ENCODE measurements at places on chromosomes 3 and 15.

GRCh38 chr3:13548696-13549622 is at the start of gene FBLN2:
FBLN2 (plus strand) TSS chr3:13549125; CDS start chr3:13570356, 21,231 bp downstream.
- peak; percentile 33 for DNase-seq
- H3K36me3 ChIP-seq: no peaks in the 10 kb centered on the region

GRCh38 chr15:43225201-43225949 is 4.6 kb upstream of the EPB42 start:
- no peak for DNase-seq
- H3K27me3 ChIP-seq: no peaks in the 10 kb centered on the region
- H3K36me3 ChIP-seq: no peaks in the 10 kb centered on the region
- no peak overlapping the region for H3K4me3 ChIP-seq
- no peaks in the 10 kb centered on the region for H3K4me1 ChIP-seq
- H3K27ac ChIP-seq: no peak overlapping the region

DNA sequence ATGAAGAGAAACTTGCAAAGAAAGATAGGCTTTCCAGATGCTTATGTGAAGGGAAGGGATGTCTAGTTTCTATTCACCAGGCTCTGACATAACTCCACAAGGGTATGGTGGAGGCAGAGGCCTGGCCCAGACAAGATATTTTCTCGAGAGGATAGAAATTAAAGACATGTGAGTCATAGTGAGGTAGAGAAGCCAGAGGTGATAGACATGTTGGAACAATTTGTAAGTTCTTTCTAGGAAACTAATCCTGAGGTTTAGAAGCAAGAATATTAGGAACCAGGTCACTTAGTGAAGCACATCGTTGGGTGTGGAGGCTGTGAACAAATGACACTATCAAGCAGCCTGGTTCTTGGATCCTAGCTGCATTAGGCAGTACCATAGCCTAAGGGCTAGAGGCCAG is 176.9 kb downstream of the BBX start:
- H3K4me3 ChIP-seq: no peak overlapping the region
- H3K4me1 ChIP-seq: no peaks in the 10 kb centered on the region

- no peaks in the 10 kb centered on the region for H3K27me3 ChIP-seq
- DNase-seq: no peak
- peaks cover 15% of the 10 kb centered on the region for H3K36me3 ChIP-seq
- peaks cover 5% of the 10 kb centered on the region for H3K4me1 ChIP-seq
- no peak overlapping the region for H3K4me3 ChIP-seq
These were observed 80.2 kb downstream of the LRRK1 start for GRCh38 chr15:100999369-100999768.

- H3K36me3 ChIP-seq: peaks cover 16% of the 10 kb centered on the region
- H3K4me3 ChIP-seq: no peak overlapping the region
- no peaks in the 10 kb centered on the region for H3K4me1 ChIP-seq
- no peaks in the 10 kb centered on the region for H3K27me3 ChIP-seq
- H3K27ac ChIP-seq: no peak overlapping the region
These were observed 44.8 kb downstream of the ZNF589 start for GRCh38 chr3:48285675-48286074.

DNA sequence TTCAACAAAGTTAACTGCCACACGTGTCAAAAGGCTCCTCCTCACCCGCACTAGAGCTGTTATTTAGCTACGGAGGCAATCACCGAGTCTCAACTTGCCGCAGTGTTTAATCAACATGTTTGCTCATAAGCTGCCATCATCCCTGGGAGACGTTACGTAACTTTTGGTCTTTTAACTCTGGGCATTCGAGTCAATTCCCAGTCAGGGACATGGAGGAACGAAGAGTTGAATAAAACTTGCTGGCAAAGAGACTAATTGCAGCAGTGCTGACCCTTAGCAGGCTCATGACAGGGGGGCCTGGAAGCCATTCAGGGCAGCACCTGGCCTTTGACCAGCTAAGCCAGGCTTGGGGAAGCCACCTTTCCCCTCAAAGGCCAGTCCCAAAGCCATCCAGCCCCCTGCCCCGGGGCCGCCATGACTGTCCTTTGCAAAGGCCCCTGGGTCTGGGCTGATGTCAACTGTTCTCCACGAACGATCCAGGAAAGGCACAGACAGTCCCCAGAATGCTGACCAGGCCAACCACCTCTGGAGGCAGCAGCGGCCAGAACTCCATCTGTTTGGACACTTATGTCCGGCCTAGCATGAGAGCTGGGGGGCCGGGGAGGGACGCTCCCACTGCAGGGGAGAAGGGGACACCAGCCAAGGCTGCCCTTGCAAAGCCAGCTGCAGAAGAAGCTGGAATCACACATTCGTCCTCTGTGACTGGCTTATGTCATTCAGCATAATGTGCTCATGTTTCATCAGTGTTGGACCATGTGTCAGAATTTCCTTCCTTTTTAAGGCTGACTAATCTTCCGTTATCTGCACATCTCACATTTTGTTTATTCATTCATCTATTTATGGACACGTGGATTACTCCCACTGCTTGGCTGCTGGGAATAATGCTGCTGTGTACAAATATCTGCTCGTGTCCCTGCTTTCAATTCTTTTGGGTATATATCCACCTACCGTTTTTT is 43.7 kb downstream of the PCSK6 start:
- no peak overlapping the region for H3K4me3 ChIP-seq
- H3K27ac ChIP-seq: peak overlapping the region; percentile 18
- H3K4me1 ChIP-seq: peaks cover 30% of the 10 kb centered on the region
- H3K27me3 ChIP-seq: no peaks in the 10 kb centered on the region
- peak; percentile 26 for DNase-seq

DNA sequence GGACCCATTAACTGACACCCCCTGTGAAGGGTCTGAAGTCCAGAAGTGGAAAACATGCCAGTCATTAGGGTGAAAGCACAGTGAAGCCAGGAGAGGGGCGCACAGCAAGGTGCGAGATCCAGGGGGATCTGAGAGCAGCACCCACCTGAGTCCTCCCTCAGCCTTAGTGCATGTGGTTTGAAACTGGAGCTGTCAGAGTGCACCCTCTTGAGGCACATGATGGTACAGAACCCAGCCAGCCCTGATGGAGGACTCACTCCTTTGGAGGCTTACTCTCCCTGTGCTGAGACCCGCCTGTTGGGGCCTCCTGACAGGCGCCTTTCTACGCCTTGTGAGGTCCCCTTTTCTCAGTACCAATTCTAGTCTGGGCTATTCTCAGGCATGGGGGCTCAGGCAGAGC is 77.8 kb downstream of the IL20RB start:
- no peak overlapping the region for H3K27ac ChIP-seq
- H3K27me3 ChIP-seq: no peaks in the 10 kb centered on the region
- no peaks in the 10 kb centered on the region for H3K36me3 ChIP-seq
- H3K4me1 ChIP-seq: peaks cover 4% of the 10 kb centered on the region
- H3K4me3 ChIP-seq: no peak overlapping the region

DNA sequence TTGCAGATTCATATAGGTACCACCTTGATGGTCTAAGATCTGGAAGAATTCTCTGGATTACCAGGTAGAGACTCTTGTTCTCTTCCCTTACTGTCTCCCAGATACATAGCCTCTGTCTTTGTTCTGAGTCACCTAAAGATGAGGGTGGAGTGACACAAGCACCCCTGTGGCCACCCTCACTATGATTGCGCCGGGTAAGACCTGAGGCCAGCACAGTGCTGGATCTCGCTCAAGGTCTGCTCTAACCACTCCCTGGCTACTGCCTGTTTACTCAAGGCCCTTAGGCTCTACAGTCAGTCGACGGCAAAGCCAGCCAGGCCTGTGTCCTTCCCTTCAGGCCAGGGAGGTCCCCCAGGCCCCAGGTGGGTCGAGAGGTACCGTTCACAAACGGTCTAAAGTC is 88.3 kb downstream of the ARHGEF26 start:
- no peak overlapping the region for H3K4me3 ChIP-seq
- H3K4me1 ChIP-seq: no peaks in the 10 kb centered on the region
- H3K27me3 ChIP-seq: no peaks in the 10 kb centered on the region
- no peak for DNase-seq

- DNase-seq: no peak
- H3K4me3 ChIP-seq: no peak overlapping the region
- no peak overlapping the region for H3K27ac ChIP-seq
These were observed 299.8 kb upstream of the GOLIM4 start for GRCh38 chr3:168395551-168395950.

- DNase-seq: no peak
- no peaks in the 10 kb centered on the region for H3K27me3 ChIP-seq
- H3K36me3 ChIP-seq: no peaks in the 10 kb centered on the region
- H3K4me3 ChIP-seq: no peak overlapping the region
- no peak overlapping the region for H3K27ac ChIP-seq
- no peaks in the 10 kb centered on the region for H3K4me1 ChIP-seq
These were observed 472.9 kb upstream of the CBLB start for GRCh38 chr3:106341586-106342162.

DNA sequence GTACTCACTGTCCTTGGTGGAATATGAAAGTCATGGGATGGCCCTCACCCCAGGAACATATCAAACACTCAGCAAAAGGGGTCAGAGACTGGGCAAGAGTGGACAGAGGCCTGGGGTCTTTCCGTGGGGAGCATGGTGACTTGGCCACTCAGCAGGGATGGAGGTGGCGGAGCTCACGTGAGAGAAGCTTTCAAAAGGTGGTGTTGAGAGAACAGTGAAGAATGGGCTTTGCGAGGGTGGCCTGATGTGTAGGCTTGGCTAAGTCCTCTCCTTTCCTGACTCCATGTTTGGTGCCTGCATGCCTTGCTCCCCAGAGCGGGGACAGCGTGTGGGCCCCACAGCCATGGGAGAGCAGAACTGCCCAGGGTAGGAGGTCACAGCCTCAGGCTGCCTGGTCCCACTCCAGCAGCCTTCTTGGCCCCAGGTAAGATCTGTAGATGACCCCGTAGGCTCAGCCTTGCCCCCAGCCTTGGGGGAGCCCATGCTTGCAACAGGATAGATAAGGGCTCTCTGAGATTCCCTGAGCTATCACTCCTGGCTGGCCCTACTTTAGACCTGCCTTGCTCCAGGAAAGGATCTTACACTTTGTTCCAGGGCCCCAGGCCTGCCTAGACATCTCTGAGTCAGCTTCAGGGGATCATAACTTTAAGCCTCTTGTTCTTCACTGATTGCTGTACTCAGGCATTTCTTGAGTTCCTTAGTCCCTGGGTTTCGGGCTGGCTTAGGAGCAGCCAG is 17.0 kb downstream of the RPLP1 start:
- no peak overlapping the region for H3K4me3 ChIP-seq
- DNase-seq: no peak
- no peaks in the 10 kb centered on the region for H3K27me3 ChIP-seq
- H3K27ac ChIP-seq: peak overlapping the region; percentile 86

DNA sequence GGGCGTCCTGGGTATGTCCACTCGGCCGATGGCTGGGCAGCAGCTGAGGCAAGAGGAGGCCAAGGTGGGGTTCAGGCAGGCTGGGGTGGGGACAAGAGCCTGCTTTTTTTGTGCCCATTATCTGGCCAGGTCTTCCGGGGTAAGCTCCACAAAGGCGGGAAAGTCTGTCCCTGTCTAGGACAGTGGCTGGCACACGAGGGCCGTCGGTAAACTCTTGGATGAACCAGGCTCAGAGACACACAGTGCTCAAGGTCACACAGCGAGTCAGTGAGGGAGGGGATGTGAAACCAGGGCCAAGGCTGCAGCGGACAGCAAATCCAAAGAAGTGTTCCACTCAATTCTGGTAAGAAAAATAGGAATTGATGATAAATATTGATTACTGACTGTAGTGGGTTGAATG is 2.9 kb downstream of the DNAJB8 start:
- H3K4me3 ChIP-seq: no peak overlapping the region
- H3K27ac ChIP-seq: no peak overlapping the region
- peaks cover 34% of the 10 kb centered on the region for H3K27me3 ChIP-seq
- no peaks in the 10 kb centered on the region for H3K36me3 ChIP-seq
- no peaks in the 10 kb centered on the region for H3K4me1 ChIP-seq
- DNase-seq: no peak

DNA sequence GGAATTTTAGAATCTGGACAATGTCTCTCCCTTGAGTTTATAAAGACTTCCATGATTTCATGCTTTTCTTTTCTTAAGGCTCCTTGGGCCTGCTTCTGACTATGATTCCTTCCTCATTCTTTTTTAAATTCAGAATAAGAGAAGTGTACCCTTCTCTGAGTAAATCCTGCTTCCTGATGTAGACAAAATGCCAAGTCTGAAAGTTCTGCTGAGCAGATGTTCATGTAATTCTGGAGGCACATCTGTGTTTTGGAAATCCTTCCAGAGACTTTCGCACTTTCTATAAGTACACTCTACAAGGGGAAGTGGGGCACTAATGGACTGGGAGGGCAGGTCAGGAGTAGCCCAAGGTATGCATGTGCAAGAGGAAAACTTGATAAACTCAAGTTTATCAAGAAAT is 24.8 kb downstream of the TPM1 start:
- H3K4me3 ChIP-seq: no peak overlapping the region
- peaks cover 91% of the 10 kb centered on the region for H3K36me3 ChIP-seq
- no peak for DNase-seq
- no peaks in the 10 kb centered on the region for H3K27me3 ChIP-seq
- no peaks in the 10 kb centered on the region for H3K4me1 ChIP-seq

DNA sequence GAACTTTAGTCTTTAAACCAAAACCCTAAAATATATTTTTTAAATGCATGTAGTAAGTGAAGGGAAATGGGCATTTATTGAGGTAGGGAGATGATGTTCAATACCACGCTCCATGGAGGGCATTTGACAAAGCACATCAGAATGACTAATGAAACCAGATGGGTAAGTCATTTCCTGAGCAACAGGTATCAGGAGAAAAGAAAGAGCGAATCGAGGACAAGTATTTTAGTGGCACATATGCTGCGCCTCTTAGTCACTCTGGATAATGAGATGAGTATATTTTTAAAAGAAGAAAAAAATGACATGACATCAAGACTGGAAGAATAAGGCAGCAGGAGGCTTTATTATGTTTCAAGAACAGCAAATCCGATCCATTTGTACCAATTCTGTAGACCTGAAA is 129.0 kb upstream of the ARHGEF3 start:
- no peak overlapping the region for H3K4me3 ChIP-seq
- no peaks in the 10 kb centered on the region for H3K36me3 ChIP-seq
- H3K4me1 ChIP-seq: peaks cover 51% of the 10 kb centered on the region
- no peaks in the 10 kb centered on the region for H3K27me3 ChIP-seq

- no peak overlapping the region for H3K4me3 ChIP-seq
- H3K4me1 ChIP-seq: no peaks in the 10 kb centered on the region
- H3K27ac ChIP-seq: no peak overlapping the region
- no peaks in the 10 kb centered on the region for H3K27me3 ChIP-seq
These were observed 266.4 kb upstream of the TBC1D5 start for GRCh38 chr3:18008706-18009368.

GRCh38 chr3:108103040-108103751 is 12.4 kb upstream of the CD47 start:
- peaks cover 4% of the 10 kb centered on the region for H3K4me1 ChIP-seq
- no peak overlapping the region for H3K27ac ChIP-seq
- DNase-seq: no peak
- H3K36me3 ChIP-seq: no peaks in the 10 kb centered on the region

- peak overlapping the region; percentile 89 for H3K27ac ChIP-seq
- DNase-seq: no peak
- no peaks in the 10 kb centered on the region for H3K27me3 ChIP-seq
- H3K4me3 ChIP-seq: peak overlapping the region; percentile 69
- peaks cover 55% of the 10 kb centered on the region for H3K4me1 ChIP-seq
These were observed 1.5 kb downstream of the FSTL1 start for GRCh38 chr3:120449251-120449650.

DNA sequence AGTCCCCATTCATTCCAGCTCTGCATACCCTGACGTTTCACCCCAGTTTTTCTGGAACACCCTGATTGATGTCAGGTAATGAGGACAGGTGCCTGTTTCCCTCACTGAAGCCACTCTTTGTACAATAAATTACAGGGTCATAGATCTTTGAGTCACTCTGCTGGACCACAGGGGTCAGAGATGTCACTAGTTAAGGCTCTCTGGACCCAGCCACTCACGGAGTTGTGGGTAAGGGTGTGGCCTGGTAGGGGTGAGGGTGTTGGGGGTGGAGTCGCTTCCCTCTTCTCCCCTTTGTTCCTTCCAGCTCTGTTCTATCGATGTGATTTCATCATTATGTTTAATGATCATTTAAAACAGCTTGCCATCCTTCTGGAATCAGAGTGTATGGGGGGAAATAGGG is 512 bp downstream of the IQCF5 start:
- H3K27ac ChIP-seq: no peak overlapping the region
- no peaks in the 10 kb centered on the region for H3K36me3 ChIP-seq
- H3K4me3 ChIP-seq: no peak overlapping the region

Measured in stomach (tissue), 19 donors.